ENCODE measurements at places on chromosomes 7 and 10. TPM values are rescaled to one million over a fixed set of nuclear protein-coding genes. Genes with fewer than 3 reads are reported as not detected.

DNA sequence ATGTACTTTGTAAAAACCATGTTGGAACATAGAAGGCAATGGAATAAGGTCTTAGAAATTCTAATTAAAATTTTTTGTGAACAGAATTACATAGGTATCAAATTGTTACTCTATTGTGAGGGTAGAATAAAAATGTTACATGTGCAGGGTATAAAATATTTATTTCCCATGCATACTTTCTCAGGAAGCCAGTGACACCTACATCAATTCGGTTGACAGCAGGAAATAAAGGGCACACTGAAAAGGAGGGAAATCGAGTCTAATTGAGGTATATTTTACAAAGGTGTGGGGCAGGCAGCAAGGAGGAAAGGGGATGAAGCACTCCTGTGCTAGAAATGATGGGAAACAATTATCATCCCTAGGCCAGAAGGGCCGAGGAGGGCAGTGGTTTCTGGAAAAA is 244.9 kb downstream of the C7orf25 start:
- DNase-seq, result no peak

DNA sequence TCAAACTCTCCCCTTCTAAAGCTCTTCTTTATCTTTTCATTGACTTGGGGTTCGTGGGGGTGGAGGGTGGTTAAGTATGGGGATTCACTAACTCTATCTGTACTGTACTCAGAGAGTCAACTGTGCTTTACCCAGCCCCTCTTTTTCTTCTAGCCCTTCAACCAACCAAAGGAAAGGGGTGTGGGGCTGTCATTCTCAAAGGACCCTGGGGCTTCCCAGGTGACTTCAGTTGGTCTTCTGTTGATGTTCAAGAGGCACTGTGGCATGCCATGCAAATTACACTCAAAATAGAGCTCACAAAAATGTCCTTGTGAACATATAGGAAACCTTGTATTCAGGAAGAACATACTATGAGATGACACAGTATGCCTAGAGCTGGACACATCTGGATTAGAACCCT is 16.9 kb upstream of the RHOBTB1 start:
- DNase-seq, result no peak

DNA sequence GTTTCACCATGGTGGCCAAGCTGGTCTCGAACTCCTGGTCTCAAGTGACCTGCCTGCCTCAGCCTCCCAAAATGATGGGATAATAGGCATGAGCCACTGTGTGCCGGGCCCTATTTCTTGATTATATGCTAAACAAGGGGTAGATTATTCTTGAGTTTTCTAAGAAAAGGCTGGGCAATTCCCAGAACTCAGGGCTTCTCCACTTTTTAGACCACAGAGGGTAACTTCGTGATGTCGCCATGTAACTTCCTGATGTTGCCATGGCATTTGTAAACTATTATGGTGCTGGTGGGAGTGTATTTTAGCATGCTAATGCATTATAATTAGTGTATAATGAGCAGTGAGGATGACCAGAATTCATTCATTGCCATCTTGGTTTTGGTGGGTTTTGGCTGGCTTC is 35.8 kb downstream of the OTUD1 start:
- no peak for DNase-seq

DNA sequence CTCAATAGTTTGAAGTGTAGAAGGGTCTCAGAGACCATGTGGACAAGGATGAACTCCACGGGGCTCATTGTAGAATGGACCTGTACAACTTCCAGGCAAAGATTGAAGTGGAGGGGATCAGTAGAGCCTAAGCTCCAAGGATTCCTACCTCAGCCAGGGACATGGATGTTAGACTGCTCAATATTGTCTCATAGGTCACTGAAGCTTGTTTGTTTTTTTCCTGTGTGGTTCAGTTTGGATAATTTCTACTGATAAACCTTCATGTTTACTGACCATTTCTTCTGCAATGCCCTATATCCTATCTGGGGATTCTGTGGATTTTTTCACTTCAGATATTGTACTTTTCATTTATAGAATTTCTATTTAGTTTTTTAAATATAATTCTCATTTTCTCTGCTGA is 8.9 kb downstream of the DYDC2 start:
- no peak for DNase-seq

- DNase-seq, result peak; percentile 28
Measured at GRCh38 chr7:140122965-140123364, 53.8 kb downstream of the KDM7A start.

- peak; percentile 97 for DNase-seq
Measured at GRCh38 chr10:100890673-100891317, 22.0 kb upstream of the SLF2 start.

DNA sequence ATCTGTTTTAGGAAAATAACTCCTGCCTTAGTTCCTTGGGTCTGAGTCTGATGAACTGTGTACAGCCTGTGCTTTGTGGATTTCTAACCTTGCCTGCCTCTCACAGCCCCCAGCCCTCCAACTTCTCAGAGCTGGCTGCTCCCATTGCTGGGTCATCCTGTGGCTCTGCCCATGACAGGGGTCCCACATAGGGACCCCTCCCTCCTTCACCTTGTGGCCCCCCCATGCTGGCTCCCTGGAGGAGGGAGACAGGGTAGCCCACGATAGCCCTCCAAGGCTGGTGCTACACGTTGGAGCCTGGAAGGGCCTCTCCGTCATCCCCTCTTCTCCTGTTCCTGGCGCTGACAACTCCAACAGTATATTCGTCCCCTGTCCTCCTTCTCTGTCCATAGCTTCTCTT is 2.8 kb upstream of the DENND2A start:
- DNase-seq, result no peak

- DNase-seq, result no peak
Measured at GRCh38 chr7:127930341-127931328, 100.6 kb downstream of the LRRC4 start.

GRCh38 chr10:126525326-126525725 is 137.0 kb upstream of the ADAM12 start:
- DNase-seq, result no peak

GRCh38 chr10:72093450-72093849 is 5.1 kb upstream of the SPOCK2 start:
- DNase-seq, result no peak

LLCFC1 gene
- total RNA-seq, result not detected

TNKS2 gene
- 29.3 TPM for total RNA-seq

KIAA1549 gene
- total RNA-seq, result 4.2 TPM

Measured in GM23248 (cell line).